ENCODE measurements at places on chromosomes 5 and 9. TPM values are rescaled to one million over a fixed set of nuclear protein-coding genes. Genes with fewer than 3 reads are reported as not detected.

FOXD4L4 gene
- polyA plus RNA-seq = 0.05 TPM

SLC46A2 gene
- polyA plus RNA-seq = 0.02 TPM

GRCh38 chr9:126348911-126349550 lies 22.4 kb downstream of the MVB12B start:
- DNase-seq = no peak

GRCh38 chr9:114856942-114857315 lies 51.1 kb upstream of the TNFSF15 start:
- no peak for DNase-seq

DNA sequence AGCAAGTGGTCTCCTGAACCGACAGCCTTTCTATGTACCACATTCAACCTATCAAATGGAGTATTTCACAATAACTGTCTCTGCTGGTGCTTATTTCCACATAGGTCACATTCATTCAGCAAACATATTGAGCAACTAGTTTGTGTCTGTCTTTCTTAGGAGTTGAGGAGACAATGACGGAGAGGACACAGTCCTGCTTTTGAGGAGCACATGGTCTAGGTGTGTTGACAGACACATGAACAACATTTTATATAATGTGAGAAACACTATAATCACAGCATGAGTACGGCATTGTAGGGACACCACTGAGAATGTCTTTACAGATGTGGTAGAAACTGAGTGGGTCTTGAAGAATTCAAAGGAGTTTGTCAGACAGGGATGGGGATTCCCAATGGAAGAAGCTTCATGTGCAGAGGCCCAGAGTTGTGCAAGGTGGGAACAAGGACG lies 28.5 kb downstream of the NFIL3 start:
- DNase-seq = no peak

- no peak for DNase-seq
Measured at GRCh38 chr9:20559231-20559890, 62.9 kb downstream of the MLLT3 start.

GRCh38 chr5:172857982-172858381 lies 23.9 kb downstream of the ERGIC1 start:
- DNase-seq = no peak

DNA sequence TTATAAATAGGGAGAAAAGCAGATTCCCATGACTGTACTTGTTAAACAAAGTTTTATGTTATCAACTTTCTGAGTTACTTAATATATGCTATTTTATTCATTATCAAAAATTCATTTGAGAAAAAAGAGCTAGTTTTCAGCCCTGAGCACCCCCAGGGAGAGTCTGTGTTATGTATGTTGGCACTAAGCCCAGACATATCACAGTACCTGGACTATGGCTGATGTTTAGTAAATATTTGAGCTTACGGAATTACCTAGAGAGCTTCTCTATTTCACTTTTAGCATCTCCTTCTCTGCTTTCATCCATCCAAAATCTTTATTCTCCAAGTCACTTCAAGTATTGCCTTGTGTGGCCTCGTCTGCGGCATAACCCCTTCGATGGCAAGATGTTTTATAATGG lies 225.9 kb upstream of the PCSK5 start:
- no peak for DNase-seq

GRCh38 chr9:100100146-100100667 lies 1.2 kb downstream of the INVS start:
- DNase-seq = no peak

DNA sequence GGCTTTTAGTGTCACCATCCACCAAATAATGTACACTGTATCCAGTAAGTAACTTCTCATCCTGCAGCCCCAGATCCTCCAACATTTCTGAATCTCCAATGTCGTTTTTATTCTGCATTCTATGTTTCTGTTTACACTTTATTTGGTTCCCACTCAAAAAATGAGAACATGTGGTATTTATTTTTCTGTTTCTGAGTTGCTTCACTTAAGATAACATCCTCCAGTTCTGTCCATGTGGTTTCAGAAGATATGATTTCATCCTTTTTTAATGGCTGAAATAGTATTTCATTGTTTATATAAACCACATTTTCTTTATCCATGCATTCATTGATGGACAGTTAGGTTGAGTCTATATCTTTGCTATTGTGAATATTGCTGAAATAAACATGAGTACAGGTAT lies 677.3 kb upstream of the FTMT start:
- DNase-seq = no peak

DNA sequence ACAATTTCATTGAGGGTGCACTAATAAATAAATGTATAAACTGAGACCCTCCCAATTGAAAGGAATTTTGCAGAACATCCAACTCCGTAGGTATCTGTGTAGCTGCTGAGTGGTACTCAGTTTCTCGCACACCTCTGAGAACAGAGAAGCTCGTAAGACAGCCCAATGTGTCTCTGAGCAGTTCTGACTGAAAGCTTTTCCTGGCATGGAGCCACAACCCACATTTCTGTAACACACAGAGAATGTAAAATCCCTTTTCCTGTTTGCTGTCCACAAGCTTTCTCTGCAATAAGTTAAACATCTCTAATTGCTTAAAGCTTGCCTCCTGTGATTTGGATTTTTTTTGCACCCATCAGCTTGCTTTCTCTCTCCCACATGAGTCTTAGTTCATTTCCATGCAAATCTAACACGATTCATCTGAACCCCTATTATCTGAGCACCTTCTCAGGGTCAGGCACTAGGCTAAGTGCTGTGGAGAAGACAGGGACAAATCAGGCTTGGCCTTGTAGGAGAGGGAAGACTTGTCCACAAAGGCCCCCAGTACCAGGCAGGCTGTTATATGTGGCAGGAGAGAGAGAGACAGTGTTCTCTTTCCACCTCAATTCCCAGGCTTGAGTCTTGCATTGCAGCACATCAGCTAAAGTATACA lies 44.2 kb upstream of the COL15A1 start:
- DNase-seq = no peak

- DNase-seq = no peak
Measured at GRCh38 chr5:173968154-173968797, 20.7 kb upstream of the C5orf47 start.

DNA sequence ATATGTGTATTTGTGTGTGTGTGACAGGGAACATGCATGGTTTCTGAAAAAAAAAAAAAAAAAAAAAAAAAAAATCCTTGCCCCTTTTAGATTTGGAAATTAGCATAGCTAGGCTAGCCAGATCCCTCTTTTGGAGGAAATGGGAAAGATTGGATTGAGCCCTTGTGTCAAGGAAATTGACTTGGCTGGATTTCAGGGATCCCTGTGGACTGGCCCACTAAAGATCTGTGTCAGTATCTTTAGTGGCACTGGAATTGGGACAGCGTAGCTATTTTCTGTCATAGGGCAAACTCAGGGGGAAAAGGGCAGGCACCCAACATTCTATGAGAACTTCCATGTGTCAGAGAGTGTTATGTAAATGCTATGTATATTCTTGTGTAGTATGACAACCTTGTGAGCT lies 35.4 kb downstream of the SH3GL2 start:
- DNase-seq = no peak

DNA sequence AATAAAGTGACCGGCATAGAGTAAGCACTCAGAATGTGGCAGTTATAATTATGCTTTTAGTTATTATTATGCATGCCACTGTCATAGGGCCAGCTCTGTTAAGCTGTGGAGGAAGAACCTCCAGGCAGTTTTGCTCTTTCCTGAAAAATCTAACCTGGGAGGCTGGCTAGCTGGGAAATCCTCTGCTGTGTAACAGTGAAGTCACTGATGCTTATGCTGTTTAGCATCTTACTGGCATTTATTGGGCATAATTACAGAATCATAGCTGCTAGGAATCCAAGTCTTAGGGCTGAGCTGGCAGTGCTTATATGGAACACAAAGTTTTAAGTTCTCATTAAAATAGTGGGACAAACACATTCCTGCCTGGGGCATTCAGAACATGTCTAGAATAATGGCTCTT lies 5.5 kb upstream of the GSN start:
- DNase-seq = no peak

STK32A gene
- 0.81 TPM for polyA plus RNA-seq

- no peak for DNase-seq
Measured at GRCh38 chr9:108867829-108868228, 5.8 kb downstream of the ACTL7A start.

DNA sequence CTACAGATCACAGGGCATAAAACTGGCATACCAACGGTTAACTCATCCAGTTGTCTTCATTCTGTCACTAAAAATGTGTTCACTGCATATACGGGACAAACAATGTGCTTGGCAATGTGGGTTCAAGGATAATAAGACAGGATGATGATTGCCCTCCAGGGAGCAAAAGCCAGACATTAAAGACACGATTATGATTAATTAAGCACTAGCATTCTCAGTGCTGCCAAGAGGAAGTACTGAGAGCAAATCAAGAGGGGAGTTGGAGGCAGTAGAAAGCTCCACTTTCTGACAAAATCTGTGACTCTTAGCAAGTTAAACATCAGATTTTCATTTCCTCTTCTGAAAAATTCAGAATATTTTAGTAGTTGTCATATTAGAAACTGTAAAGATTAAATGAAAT lies 9.0 kb upstream of the IFNA8 start:
- no peak for DNase-seq

- no peak for DNase-seq
Measured at GRCh38 chr9:82580921-82581320, 482.0 kb downstream of the RASEF start.

PCDHGB6 gene
- polyA plus RNA-seq = 3.1 TPM

PRKACG gene
- polyA plus RNA-seq = not detected

DNA sequence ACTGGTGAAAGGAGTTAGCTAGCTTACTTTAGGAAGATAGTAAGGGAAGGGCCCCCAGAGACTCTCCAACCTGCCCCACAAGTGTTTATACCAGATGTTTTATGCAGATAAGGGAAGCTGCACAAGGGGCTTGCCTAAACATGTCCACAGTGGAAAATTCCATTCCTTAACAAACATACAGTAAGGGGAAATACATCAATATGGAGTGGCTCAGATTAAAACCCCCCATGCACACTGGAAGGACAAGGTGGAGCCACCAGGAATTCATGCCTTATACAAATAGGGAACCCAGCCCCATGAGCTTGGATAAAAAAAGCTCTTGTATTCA lies 106.3 kb upstream of the GPBP1 start:
- DNase-seq = no peak

CCDC69 gene
- polyA plus RNA-seq = 244 TPM

TESK1 gene
- polyA plus RNA-seq = 30.5 TPM

DNA sequence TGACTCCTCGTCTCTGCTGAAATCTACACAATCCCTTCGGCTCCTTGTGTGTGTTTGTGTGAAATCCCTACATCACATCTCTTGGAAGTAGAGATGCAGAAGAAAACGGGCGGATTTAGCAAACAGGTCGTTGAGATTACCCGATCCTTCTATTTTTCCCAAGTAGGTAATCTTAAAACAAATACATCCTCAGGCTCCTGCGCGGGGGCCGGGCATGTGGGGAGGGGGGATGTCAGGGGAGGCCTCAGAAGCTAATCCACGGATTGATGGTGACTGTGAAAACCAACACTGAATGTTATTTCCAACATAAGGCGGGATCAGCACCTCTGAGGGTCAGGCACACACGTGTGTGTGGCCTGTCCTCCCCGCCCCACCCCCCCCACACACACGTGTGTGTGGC lies 137.8 kb downstream of the ROR2 start:
- DNase-seq = no peak

GRCh38 chr5:115413651-115414050 lies 117.2 kb upstream of the CCDC112 start:
- no peak for DNase-seq

NSUN2 gene
- 23.7 TPM for polyA plus RNA-seq

STKLD1 gene
- polyA plus RNA-seq = 1.3 TPM

GRCh38 chr9:14769230-14769571 lies 46.7 kb upstream of the CER1 start:
- DNase-seq = no peak

- no peak for DNase-seq
Measured at GRCh38 chr5:6373081-6373846, 5.1 kb downstream of the MED10 start.

FOXI1 gene
- not detected for polyA plus RNA-seq

DNA sequence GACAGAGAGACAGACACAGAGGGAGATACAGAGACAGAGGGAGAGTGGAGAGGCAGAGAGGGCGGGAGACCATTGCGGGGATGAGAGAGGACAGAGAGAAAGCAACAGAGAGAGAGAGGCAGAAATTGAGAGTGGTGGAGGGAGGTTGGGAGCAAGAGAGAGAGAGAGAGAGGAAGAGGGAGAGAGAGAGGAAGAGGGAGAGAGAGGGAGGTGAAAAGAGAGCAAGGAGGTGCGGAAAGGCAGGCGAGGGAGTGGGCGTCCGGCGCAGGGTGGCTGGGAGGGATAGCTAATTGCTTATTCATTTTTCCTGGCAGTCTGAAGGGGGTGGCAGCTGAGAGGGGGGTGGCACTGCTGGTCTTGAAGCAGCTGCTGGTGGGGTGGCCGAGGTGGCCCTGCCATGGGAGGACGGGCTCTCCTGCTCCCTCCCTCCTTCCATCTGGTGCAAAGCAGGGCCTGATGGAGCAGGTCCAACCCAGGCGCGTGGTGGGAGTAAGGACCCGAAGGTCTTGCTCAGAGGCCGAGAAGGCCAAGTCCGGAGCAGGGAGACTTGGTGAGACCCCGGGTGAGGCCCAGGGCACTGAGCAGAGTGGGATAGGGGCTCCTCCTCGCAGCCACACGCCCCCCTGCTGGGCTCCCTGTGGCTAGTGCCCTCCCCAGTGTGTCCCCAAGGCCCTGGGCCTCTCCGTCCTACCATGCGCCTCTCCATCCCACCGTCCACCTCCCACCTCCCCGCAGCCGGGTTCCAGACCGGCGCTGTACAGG lies 25.3 kb upstream of the RNU6ATAC start:
- DNase-seq = peak; percentile 63

DNA sequence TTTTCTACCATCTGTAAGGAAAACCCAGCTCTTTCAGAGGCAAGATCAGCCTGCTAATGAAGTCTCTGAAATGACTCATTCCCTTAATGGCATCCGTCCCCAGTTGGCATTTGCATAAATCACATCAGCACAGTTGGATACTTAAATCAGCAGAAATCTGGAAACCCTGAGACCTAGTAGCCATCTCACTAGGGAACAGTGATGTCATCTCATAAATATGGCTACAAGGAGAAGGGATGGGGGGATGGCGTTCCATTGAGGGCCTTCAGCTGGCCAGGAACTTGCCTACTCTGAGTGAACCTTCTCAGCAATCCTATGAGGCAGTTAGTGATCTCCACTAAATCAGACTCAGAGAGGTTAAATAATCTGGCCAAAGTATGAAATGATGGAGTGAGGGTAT lies 81.8 kb downstream of the CMYA5 start:
- DNase-seq = no peak

DNA sequence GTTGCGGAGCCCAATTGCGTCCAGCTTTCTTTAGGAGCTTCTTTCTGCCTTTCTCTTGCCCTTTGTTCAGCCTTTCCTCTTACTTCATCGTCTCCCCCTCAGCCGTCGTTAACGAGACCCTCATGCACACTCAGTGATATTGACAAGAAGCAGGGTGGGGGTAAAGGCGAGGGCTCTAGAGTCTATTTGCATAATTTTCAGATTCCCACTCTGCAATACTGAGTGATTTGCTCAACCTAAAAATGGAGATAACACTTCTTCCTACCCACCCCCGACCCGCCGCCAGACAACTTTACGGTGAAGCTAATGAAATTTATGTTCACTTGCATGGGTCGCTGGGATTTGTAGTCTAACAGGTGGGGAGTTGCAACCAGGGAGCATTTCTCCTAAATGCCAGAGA lies 1.3 kb upstream of the TBC1D2 start:
- no peak for DNase-seq

LCN15 gene
- polyA plus RNA-seq = 2.1 TPM
